ENCODE measurements at places on chromosomes 11 and 22.

DNA sequence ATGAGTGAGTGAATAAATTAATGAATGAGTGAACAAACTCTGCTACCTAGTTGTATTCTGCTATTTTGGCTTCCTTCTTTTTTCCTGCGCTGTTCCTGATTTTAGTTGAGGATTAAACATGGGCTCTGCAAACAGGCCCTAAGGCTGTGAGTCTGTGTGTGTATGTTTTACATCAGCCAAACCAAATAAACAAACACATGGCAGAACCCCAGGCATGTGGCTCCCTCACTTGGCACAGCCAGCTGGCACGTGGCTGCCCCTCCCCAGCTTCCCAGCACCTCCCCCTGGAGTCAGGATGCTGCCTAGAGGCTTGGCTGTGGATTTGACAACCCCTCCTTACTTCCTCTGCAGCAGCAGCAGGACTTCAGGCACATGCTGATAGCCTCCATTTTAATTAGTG is 593.2 kb downstream of the INSC start:
- H3K27me3 ChIP-seq = no peaks in the 10 kb centered on the region
- H3K4me1 ChIP-seq = no peaks in the 10 kb centered on the region
- DNase-seq = no peak
- H3K4me3 ChIP-seq = no peak overlapping the region

DNA sequence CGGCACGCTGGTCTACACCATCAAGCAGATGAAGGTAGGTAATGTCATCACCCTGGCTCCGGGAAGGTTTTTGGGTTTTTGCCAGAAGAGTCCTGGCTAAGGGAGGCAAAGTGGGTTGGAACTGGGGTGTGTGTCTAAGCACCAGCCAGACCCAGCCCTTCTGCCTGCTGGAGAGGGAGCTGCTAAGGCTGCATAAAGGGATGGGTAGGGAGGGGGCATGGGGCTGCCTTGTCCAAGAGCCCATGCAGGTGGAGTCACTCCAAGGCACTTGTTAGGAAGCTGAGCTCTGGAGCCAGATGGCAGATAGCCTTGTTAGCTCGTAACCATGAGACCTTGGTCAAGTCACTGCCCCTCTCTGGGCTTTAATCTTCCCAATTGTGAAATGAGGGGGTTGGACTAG is 48.0 kb downstream of the TIMP3 start:
- no peak for DNase-seq
- no peaks in the 10 kb centered on the region for H3K4me1 ChIP-seq
- no peaks in the 10 kb centered on the region for H3K27me3 ChIP-seq

- H3K27ac ChIP-seq = no peak overlapping the region
- peak; percentile 14 for DNase-seq
- no peaks in the 10 kb centered on the region for H3K36me3 ChIP-seq
- H3K4me1 ChIP-seq = peaks cover 14% of the 10 kb centered on the region
These were observed 525 bp downstream of the BIK start for GRCh38 chr22:43110927-43111623.

GRCh38 chr11:126347751-126348668 is 7.5 kb upstream of the ST3GAL4 start:
- H3K27me3 ChIP-seq = no peaks in the 10 kb centered on the region
- peaks cover 33% of the 10 kb centered on the region for H3K36me3 ChIP-seq
- no peak for DNase-seq
- H3K27ac ChIP-seq = no peak overlapping the region
- H3K4me3 ChIP-seq = no peak overlapping the region

DNA sequence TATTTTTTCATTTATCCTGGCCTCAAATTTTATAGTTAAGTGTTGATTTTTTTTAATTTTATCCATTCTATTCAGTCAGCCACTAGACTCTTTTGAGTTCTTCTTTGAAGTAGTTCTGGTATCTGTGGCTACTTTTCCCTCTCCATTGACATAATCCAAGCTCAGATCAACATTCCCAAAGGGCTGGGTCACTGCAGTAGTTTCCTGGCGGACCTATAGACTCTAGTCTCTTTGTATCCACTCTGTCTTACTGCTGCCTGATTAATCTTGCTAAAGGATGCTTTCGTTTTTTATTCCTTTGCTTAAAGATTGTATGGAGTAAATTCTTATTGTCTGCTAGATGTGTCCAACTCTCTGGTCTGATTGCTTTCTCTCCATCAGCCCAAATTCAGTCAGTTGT is 87.6 kb downstream of the UVRAG start:
- no peak overlapping the region for H3K4me3 ChIP-seq
- no peak overlapping the region for H3K27ac ChIP-seq
- no peaks in the 10 kb centered on the region for H3K27me3 ChIP-seq
- DNase-seq = no peak
- no peaks in the 10 kb centered on the region for H3K4me1 ChIP-seq

- H3K4me1 ChIP-seq = peaks cover 38% of the 10 kb centered on the region
- DNase-seq = no peak
- no peaks in the 10 kb centered on the region for H3K27me3 ChIP-seq
- peaks cover 66% of the 10 kb centered on the region for H3K36me3 ChIP-seq
- H3K27ac ChIP-seq = no peak overlapping the region
These were observed 25.1 kb downstream of the NPAT start for GRCh38 chr11:108197351-108197750.

GRCh38 chr11:612201-612960 is 3.4 kb downstream of the IRF7 start:
- H3K4me1 ChIP-seq = peaks cover 34% of the 10 kb centered on the region
- H3K27me3 ChIP-seq = no peaks in the 10 kb centered on the region
- peak; percentile 22 for DNase-seq
- H3K36me3 ChIP-seq = peaks cover 68% of the 10 kb centered on the region
- H3K4me3 ChIP-seq = no peak overlapping the region

DNA sequence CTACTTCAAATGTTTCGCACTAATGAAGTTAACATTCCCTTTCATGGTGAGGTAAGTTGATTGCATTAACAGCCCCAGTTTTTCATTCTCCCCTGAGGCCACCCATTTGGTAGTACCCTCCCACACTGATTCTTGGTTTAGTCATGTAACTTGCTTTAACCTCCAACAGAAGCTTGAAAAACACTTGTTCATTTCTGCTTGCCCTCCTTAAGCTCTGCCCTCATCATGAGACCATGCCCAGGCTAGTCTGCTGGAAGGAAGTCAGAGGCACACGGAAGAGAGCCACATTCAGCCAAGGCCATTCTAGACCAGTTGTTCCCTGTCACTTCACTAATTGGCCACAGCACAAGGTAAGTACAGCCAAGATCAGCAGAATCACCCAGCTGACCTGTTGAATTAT is 50.7 kb upstream of the CD44 start:
- DNase-seq = no peak
- no peak overlapping the region for H3K4me3 ChIP-seq
- H3K4me1 ChIP-seq = peaks cover 54% of the 10 kb centered on the region
- no peaks in the 10 kb centered on the region for H3K36me3 ChIP-seq
- H3K27ac ChIP-seq = no peak overlapping the region

GRCh38 chr11:70703141-70704064 is 305.1 kb downstream of the CTTN start:
- DNase-seq = no peak
- no peak overlapping the region for H3K27ac ChIP-seq
- H3K36me3 ChIP-seq = no peaks in the 10 kb centered on the region
- no peak overlapping the region for H3K4me3 ChIP-seq
- no peaks in the 10 kb centered on the region for H3K27me3 ChIP-seq
- no peaks in the 10 kb centered on the region for H3K4me1 ChIP-seq

- H3K27me3 ChIP-seq = no peaks in the 10 kb centered on the region
- H3K27ac ChIP-seq = no peak overlapping the region
- H3K4me1 ChIP-seq = no peaks in the 10 kb centered on the region
- DNase-seq = no peak
These were observed 524.1 kb downstream of the METTL15 start for GRCh38 chr11:28632338-28632737.

DNA sequence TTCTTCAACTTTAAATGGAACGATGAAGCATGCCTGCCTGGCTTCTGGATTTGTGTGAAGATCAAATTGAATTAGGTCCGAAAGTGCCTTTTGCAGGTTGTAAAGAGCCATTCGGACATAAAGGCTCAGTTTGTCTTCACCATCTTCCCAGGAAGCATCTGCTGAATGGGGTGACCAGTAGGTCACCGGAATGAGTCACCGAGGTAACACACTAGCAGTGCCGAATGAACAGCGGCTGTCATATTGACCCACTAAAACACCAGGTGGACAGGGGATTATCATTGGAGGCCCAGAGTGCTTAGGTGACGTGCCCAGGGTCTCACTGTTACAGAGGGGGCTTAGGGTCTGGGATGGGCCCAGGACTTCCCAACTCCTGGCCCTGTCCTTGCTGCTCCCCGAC is 43.1 kb upstream of the MYH9 start:
- no peak overlapping the region for H3K4me3 ChIP-seq
- no peaks in the 10 kb centered on the region for H3K27me3 ChIP-seq
- peaks cover 15% of the 10 kb centered on the region for H3K4me1 ChIP-seq
- no peak for DNase-seq
- H3K36me3 ChIP-seq = no peaks in the 10 kb centered on the region
- no peak overlapping the region for H3K27ac ChIP-seq

DNA sequence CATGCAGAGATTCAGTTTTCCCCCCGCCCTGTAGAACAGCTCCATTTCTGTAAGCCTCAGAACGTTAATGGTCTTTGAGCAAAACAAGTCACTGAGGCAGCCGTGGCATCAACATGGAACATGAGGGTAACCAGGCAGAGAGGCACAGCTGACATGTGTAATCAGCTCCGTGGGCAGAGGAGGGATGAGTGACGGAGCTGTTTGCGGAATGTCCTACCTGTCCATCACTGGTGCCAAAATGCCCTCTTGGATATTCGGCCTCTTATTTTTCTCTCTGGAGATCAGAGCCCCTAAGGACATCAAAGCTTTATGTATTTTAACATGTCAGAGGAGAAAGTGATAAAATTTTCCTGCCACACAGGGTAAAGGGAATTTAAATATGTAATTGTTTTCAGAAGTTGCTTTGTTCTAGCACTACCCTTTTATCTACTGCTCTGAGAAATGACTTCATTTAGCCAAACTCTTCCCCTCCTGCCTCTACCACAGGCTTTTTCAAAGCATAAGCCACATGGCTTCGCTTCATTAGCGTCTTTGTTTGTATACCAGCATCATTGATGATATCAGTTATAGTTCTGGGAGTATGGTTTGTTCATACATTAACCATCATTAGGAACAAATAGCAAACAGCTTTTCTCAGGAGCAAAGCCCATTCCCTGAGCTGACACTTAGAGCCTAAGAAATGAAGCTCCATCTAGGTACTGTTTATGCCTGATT is 32.9 kb downstream of the C11orf71 start:
- no peaks in the 10 kb centered on the region for H3K36me3 ChIP-seq
- H3K27ac ChIP-seq = no peak overlapping the region
- peaks cover 6% of the 10 kb centered on the region for H3K27me3 ChIP-seq
